AG08395 (cell line): ENCODE measurements at places on chromosomes 6 and 20.

- DNase-seq, result no peak
These were observed 79.3 kb downstream of the PTCHD4 start for GRCh38 chr6:48031711-48032110.

DNA sequence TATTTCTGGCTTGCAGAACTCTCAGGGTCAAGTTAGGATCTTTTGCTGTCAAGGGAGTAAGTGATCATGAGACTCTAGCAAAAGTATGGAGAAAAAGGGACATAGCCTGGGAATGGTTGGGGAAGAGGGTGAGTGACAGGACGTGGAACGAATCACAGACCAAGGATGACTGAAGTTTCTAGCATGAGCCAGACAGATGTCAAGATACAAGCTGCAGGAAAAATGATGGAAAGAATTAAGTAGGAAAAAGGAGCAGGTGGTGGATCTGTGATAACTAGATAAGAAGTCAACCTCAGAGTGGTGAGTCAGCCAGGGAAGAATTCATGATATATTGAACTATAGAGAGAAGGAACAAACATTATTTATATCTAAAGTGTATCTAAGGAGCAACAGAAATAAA lies 159.8 kb upstream of the SYNDIG1 start:
- DNase-seq, result no peak

- no peak for DNase-seq
These were observed 17.7 kb upstream of the SULF2 start for GRCh38 chr20:47802975-47803374.

- DNase-seq, result no peak
These were observed 122.0 kb downstream of the CDK19 start for GRCh38 chr6:110693296-110693695.

- DNase-seq, result no peak
These were observed 455.1 kb upstream of the CITED2 start for GRCh38 chr6:139829576-139829975.

- no peak for DNase-seq
These were observed 35.7 kb downstream of the FRMD1 start for GRCh38 chr6:168043193-168043847.

- DNase-seq, result no peak
These were observed 406.2 kb upstream of the JAG1 start for GRCh38 chr20:11080010-11080409.

DNA sequence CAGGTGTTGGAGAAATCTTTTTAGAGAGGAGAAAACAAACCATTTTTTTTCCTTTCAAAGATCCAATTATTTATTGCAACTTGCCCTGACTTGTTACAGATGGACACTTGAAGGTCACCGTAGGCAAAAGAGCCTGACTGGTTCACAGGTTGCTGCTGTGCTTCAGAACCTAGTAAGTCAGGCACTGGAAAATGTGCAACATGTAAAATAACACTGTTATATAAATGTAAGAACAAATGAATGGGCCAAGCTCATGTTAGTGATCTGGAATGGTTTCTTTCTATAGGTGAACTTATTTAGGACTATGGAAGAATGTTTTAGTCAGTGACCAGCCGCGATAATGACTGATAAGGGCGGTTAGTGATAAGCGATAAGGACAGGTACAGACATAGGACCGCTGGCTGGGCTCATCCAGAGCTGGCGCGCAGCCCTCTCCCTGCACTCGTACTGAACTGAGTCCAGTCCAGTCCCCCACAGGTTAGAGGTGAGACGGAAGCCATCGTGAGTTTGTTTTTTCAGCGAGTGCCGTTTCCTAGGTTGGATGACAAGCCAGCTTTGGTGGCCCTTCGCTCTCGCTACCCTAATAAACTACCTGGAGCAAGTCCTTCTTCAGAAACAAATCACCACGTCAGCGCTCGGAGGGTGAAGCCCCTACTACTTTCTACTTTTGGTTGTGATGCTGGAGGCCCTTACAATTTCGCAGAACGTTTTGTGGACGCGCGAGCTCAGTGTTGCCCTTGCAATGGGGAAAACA lies 94.4 kb upstream of the PRDM1 start:
- no peak for DNase-seq

- no peak for DNase-seq
These were observed 514.5 kb downstream of the PREX1 start for GRCh38 chr20:48313324-48313723.

DNA sequence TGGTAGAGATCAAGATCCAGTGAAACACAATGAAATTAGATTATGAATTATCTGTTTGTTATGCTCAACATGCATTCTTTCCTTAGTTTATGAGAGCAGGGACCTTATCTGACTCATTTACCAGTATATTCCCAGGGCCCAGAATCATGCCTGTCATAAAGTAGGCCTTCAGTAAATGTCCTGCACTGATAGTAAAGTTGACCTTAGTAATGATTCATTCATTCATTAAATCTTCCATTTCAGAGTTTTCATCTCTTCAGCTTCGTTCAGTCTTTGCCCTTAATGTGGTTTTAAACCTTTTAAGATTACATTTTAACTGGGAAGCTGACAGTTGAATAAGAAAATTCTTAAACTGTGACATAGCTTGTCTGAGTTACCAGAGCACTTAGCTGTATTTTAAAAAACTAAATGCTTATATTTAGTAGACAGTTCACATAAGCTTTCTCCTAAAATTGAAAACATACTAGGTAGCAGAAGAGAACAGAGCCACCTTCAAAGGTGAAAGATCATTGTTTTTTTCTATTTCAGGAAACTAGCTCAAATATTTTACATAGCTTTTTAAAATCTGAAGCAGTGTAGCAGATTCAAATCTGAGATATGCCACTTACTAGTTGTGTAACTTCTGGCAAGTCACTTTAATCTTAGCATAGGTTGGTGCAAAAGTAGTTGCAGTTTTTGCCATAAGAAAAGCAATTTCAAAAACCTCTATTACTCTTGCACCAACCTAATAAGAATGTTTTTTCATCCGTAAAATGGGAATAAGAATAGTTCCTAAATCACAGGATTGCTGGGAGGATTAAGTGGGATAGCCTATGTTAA lies 41.4 kb downstream of the MCM8 start:
- peak; percentile 8 for DNase-seq

DNA sequence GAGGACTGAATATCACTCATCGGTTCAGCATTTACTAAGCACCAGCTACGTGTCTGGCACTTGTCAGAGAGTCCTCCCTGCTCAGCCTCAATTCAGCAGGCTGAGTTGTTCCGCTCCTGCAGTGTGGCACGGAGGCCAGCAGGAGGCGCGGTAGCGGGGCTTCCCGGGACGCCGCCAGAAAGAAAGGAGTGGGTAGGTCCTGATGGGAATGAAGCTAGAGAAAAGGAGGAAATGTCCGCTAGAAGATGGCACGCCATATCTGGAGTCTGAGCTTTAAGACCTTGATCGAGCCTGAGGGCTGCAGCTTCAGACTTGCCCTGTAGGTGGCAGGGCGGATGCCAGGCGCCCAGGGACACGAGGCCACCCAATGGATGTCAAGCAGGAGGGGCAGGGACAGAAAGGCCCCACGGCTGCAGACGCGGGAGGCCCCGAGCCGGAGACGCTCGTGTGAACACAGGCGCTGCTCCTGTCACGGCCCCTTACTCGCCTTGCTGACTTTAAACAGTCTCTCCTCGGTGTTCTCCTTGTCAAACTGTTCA lies 18.7 kb downstream of the SERPINB6 start:
- DNase-seq, result peak; percentile 94

DNA sequence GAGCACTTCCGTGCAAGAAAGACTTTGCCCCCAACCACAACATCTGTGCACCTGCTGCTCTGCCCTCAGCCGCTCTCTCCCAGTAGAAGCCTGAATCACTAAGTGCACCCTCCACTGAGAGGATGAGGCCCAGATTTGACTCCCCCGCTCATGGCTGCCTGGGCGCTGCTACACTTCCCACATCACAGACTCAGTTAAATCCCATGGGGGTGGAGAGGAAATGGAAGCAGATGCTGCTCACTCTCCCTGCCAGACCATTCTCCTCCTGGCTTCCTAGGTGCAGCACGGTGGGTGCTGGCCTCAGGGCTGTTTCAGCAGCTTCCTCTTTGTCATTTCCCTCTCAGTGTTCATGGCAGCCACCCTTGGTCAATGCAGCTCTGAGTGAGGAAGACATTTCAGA lies 4.8 kb downstream of the CST5 start:
- no peak for DNase-seq

GRCh38 chr20:11320033-11320432 lies 597.7 kb upstream of the BTBD3 start:
- no peak for DNase-seq

GRCh38 chr20:325889-326644 lies 715 bp downstream of the SOX12 start:
- DNase-seq, result peak; percentile 29
